Right lung (tissue), 10 donors: ENCODE measurements at places on chromosomes 3 and 15. TPM values are rescaled to one million over a fixed set of nuclear protein-coding genes. Genes with fewer than 3 reads are reported as not detected.
A peak's percentile ranks its signal among the peaks of the same experiment; 100 is the strongest.

The MITF gene
- polyA plus RNA-seq, result 7.5 TPM

GRCh38 chr3:122858373-122858772, 63.5 kb downstream of the SLC49A4 start:
- no peak for DNase-seq

- no peak for DNase-seq
These were observed 70.3 kb downstream of the MYLK start for GRCh38 chr3:123813876-123814275.

The AP2M1 gene
- 318 TPM for polyA plus RNA-seq

- peak; percentile 24 for DNase-seq
These were observed 41.1 kb downstream of the LYZL4 start for GRCh38 chr3:42369304-42369703.

DNA sequence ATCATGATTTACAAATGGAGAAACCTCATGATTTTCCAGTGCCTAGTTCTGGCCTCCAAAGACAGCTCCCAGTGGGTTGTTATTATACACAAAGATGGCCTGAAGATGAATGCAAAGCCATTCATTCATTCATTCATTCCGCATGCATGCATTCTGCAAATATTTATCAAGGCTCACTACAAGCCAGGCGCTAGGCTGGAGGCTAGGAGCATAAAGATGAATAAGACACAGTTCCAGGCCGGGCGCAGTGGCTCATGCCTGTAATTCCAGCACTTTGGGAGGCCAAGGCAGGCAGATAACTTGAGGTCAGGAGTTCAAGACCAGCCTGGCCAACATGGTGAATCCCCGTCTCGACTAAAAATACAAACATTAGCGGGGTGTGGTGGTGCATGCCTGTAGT, 2.4 kb upstream of the PSMD2 start:
- DNase-seq, result no peak

The ARHGEF3 gene
- 21.8 TPM for polyA plus RNA-seq

The DUOX1 gene
- 7.8 TPM for polyA plus RNA-seq

- no peak for DNase-seq
These were observed 12.8 kb upstream of the BNIP2 start for GRCh38 chr15:59701880-59702279.

DNA sequence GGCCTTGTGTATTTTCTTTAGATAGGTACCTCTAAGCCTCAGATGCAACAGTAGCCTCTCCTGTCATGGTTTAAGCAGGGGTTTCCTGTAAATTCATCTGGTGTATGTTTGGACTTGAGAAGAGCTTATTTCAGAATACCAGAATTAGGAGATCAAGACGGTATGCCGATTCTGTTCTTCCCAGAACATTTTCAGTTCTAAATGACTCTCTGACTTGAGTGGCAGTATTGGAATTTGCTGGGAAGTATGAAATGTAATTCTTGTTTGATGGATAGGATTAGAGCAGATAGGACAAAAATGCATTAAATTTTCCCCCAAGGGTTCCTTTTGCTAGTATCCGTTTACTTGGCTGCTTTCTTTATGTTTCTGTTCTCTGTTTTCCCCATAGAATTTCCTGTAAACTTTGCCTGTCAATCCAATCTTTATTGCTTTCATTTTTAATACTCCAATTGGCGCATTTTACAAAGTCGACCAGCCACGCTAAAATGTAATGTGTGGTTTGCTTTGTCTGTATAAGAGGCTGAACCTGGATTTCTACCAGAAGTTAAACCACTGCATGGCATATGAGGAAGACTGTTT, 612.2 kb downstream of the RBMS3 start:
- DNase-seq, result no peak

GRCh38 chr15:45587095-45587862, at the start of gene BLOC1S6:
Gene BLOC1S6 (plus strand): TSS chr15:45587379. CDS start chr15:45587444, 65 bp downstream.
- peak; percentile 95 for DNase-seq

- DNase-seq, result no peak
These were observed 99.6 kb downstream of the FNDC3B start for GRCh38 chr3:172138792-172139507.

GRCh38 chr3:58858126-58858525, 191.6 kb upstream of the FAM3D start:
- no peak for DNase-seq

The ARHGEF26 gene
- 28.0 TPM for polyA plus RNA-seq

- DNase-seq, result no peak
These were observed 65.0 kb downstream of the EXOG start for GRCh38 chr3:38560996-38561717.

The UROC1 gene
- 0.08 TPM for polyA plus RNA-seq

- DNase-seq, result no peak
These were observed 378.5 kb downstream of the DIPK2A start for GRCh38 chr3:144350125-144350524.

The RNU6-1 gene
- not detected for polyA plus RNA-seq

The FBLN2 gene
- 29.3 TPM for polyA plus RNA-seq

The ANKUB1 gene
- polyA plus RNA-seq, result 0.26 TPM

DNA sequence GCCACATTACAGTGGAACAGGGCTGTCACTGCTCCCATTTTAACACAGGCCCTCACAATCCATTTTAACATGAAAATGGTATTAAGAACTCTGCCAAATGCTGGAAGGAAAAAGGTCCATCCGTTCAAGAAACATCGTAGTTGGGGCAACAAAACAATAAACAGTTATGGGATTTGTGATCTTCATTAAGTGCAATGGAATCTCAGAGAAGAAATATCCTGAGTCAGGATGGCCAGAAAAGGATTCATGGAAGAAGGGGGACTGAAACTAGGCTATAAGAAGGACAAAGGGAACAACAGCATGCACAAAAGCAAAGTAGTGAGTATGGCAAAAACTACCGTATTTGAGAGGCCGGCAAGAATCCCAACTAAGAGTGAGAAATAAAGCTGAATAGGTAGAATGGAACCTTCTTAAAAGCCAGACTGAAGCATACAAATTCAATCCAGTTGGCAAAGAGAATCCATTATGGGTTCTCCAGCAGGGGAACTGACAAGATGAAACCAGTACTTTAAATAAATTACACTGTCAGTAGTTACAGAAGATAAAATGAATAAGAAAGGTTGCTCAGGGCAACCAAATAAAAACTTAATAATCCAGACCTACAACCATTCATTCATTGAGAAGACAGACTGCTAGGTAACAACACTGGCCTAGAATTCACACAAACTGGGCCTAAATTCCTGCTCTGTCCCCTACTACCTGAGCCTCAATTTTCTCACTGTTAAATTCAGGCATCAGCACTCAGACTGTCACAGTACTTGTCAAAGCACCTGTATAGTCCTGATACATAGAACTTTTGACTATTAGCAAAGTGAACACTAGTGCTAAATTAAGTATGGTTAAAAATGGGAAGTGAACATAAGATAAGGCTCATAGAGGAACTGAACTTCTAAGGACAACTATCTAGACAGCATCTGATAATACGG, 6.3 kb downstream of the TBL1XR1 start:
- peak; percentile 36 for DNase-seq

DNA sequence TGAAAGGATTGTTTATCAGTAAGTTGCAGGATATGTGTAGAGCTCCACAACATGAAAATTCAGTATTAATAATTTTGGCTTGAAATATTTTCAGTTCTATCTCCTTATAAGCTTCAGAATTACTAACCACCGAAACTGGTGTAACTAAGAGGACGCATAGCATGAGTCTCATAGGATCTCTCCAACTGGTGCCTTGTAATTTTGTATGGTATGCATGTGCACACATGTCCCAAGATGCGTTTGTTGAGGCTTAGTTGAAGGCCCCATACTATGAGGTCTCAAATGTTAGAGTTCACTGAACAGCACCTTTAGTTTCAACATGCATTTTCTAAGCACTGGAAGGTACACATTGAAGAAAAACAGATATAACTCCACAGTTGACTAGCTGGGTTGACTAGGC, 195.4 kb downstream of the TP63 start:
- DNase-seq, result no peak

The CALML4 gene
- polyA plus RNA-seq, result 16.2 TPM

- DNase-seq, result no peak
These were observed 97.7 kb upstream of the TSPAN3 start for GRCh38 chr15:77168616-77169015.

The NANOGP8 gene
- polyA plus RNA-seq, result 0.46 TPM

The RGMA gene
- polyA plus RNA-seq, result 13.8 TPM

DNA sequence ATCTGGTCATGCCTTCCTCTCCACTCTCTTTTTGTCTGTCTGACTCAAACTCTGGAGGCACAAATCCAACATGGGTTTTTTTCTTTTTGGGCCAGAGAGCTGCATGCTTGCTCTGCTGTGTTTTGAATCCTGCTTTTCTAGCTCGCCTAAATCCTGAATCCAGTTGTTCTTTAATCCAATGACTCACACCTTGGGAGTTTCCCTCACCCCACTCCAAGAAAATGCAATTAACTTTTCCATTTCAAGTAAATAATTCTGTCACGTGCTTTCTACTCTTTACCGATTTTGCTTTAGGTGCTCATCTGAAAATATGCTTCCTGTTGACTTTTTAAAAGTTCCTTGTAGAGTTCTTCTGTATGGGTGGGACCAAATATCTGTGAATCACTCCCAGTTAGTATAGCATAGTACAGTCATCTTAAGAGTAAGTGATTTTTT, 47.6 kb downstream of the SLMAP start:
- peak; percentile 23 for DNase-seq

- no peak for DNase-seq
These were observed 242.2 kb upstream of the ZPLD1 start for GRCh38 chr3:102192575-102192974.
